8988T (cell line): ENCODE measurements at places on chromosomes 7 and 10.

DNA sequence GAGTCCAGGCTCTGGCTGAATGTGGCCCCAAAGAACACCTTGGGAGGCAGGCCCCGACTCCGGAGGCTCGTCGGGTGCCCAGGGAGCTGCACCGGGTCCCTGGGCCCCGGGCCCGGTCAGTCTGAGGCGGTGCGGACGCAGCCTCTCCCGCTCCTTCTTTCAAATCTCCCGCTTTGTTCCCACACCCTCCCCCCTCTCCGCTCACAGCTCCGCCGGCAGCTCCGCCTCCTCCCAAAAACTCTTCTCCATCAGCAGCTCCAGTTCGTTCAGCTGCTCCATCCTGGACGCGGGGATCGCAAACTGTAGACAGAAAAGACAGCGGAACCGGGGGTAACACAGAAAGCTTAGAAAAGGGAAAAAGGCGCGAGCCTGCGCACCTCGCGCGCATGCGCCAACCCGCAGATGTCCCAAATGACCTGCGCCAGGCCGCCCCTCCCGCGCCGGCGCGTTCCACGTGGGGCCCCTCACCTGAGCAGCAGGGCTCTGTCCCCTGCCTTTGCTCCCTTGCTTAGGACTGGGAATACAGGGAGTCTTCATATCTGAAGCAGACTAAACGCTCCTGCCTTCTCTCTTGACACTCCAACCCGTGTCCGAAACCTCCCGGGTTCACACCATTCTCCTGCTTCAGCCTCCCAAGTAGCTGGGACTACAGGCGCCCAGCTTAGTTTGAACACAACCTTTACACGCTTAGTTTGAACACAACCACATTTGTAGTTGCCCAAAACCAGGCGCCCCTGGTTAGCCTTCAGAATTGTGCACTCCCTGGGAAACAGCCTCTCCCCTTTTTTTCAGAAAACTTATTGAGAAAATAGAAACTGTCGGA is at the start of gene DNA2:
DNA2 (minus strand) TSS at position 388 of the 823 bp plus-strand sequence; CDS start at position 279, 109 bp downstream.
- DNase-seq: peak; percentile 88

DNA sequence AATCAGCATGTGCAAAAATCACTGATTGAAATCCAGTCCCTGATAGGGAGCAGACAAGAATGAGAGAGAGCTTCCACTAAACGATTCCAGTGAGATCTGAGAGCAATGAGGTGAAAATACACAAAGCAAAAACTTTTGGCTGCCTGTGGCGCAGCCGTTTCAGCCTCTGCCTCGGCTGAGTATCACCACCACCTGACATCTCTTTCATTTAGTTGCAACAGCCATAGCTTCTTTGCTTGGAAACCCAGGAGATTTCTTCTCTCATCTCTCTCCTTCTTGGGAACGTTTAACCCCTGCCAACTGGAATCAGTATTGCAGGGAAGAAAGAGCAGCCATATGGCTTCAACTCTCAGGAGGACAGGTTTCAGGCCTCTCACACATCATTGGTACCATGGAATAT is 237.3 kb upstream of the AGK start:
- no peak for DNase-seq

- DNase-seq: no peak
Observed at GRCh38 chr10:71921324-71922027, 42.7 kb upstream of the CHST3 start.

DNA sequence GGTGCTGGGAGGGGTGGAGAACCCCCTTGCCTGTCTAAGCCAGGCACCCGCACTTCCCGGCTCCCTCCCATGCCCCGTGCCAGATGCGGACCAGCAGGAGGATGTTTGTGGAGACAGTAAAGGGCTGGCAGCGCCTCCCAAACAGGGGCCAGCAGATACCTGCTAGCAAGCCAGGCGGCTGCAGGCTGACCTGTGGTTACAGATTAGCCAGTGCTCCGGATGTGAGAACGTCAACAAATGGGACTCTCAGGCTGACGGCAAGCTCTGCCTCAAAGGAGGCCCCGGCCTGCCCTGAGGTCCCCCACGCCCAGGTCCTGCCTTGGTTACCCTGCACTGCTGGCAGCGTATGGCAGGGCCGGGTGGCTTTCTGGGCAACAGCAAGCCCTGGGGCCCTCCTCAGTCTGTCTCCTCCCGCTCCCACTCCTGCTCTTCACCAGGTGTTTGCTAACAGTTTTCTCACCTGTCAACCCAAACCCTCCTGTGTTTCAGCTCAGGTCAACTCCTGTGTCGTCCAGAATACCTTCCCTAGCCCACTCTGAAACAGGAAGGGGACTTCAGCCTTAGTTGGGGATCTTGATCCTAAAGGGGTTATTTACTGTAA is 85.4 kb downstream of the NEURL1 start:
- DNase-seq: no peak

- no peak for DNase-seq
Observed at GRCh38 chr7:128124786-128125185, 93.5 kb upstream of the LRRC4 start.

DNA sequence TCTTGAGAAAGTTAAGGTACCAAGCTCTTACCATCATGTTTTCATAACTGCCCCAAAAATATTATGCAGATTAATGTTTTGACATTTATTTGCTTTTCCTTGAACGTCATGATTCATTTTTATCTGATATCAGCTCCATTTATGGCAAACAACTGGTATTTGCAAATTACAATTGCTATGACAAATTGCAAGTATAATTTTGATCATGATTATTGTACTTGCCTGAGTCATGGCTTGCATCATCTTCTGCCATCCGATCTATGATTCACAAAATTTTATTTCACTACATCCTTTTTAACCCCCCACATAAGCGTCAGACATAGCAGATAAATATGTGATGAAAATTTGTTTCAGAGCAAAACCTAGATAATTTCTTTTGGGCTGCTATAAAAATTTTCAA is 155.0 kb downstream of the STK31 start:
- DNase-seq: no peak

GRCh38 chr10:31822616-31823318 is 105.9 kb downstream of the ARHGAP12 start:
- DNase-seq: no peak

GRCh38 chr7:44224080-44224973 is 23.5 kb downstream of the YKT6 start:
- no peak for DNase-seq

GRCh38 chr7:101563943-101564777 is 64.9 kb downstream of the MYL10 start:
- no peak for DNase-seq

- DNase-seq: no peak
Observed at GRCh38 chr7:157357129-157358040, 20.6 kb downstream of the DNAJB6 start.

- DNase-seq: no peak
Observed at GRCh38 chr7:157310676-157311185, 26.1 kb upstream of the DNAJB6 start.

DNA sequence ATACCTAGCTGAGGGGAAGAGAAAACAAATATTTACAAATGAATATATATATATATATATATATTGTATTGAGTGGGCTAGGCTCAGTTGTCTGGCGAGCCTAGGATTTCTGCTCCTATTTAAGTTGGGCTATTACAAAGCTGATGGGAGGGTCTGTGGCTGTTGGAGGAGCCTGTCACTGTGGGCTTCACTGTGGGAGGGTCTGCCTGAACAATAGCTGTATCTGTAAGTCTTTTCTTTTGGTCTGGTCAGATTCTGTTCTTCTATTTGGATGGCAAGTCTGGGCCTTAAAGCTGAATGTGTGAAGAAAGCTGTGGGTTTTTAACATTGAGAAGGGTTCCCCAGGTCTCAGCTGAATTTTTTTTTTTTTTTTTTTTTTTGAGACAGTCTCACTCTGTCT is 220.6 kb upstream of the LYZL1 start:
- no peak for DNase-seq

DNA sequence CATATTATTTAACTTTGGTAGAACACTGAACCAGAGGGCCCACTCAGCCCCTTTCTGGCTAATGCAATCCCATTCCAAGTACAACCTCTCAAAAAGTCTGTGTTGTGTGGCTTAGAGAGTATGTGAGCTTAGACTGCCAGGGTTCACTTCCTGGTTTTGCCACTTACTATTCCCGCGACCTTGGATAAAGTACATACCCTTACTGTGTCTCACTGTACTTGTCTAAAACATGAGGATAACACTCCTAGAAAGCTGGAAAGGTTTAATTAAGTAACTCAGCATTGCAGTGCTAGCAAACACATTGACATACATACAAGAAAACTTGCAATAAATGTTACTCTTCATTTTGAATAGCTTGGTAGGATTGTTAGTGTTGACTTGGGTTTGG is 215.8 kb downstream of the CHCHD3 start:
- DNase-seq: no peak

DNA sequence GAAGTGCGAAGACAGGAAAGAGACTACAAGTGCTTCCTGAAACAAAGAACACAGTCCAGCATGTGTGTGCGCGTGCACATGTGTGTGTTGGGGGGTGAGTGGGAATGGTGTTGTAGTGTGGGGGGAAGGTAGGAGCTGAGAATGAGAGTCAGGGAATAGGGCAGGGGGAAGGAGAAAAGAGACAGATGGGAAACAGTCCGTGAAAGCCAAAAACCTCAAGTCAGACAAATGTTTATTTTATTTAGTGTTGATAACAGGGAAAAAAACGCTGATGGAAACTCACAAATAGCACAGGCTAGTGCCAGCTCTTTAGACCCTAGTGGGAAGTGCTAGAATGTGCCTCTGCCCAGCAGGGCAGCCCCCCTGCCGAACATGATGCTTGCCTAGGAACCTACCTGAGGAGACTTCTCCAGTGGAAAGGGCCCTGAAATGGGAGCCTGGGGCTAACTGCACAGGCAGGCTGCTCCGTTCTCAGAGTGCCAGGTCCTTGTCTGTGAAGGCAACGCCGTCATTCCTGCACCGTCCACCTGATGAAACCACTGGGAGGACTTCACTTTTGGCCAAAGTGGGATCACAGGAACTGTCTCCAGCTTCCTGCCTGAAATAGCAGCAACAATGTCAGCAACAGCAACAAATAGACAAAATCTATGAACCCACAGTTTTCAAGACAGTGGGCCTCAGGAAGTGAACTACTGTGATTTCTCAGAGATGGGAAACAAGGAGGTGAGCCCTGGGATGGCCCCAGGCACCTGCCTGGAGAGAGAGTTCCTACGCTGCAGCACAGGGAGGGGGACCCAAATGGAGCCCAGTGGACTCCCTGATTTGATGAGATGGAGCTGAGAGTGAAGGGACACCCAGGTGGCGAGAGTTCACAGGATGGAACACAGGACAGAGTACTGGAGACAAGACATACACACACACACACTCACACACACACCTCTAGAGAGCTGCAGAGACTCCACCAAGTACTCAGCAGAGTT is 379.7 kb downstream of the RPS24 start:
- no peak for DNase-seq

GRCh38 chr7:20560325-20561180 is 54.9 kb upstream of the ABCB5 start:
- DNase-seq: no peak

DNA sequence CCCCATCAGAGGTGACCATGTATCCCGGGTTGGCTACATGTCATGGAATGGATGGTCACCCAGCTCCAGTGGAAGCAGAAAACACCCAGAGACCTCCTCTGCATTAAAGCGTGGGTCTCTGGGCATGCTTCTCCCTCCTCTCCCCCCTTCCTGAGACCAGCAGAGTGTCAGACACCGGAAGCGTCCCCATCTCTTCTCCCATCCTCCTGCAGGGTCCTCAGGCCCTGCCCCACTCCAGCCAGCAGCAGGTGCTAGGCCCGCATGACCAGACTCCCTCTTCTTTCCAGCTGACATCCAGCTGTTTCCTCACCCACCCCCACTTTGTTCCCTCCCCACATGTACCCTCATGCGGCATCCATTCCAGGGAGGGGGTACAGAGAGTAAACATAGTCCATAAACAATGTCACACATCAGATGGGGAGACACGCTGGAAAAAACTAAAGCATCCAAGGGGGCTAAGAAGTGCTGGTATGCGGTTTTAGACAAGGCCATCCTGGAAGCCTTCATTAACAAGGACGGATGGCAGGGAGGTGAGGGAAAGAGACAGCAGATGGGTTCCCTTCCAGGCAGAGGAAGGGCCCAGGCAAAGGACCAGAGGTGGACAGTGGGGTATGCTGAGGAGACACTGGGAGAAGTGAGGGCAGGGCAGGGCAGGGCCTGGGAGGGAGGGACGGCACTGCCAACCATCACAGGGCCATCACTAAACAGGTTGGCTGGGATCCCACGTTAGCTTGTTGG is 12.5 kb upstream of the SLC18A3 start:
- no peak for DNase-seq

- DNase-seq: no peak
Observed at GRCh38 chr7:133789974-133790373, 337.2 kb upstream of the LRGUK start.

- DNase-seq: no peak
Observed at GRCh38 chr7:8157296-8157695, 104.7 kb downstream of the ICA1 start.

GRCh38 chr10:125192620-125193019 is 32.3 kb upstream of the CTBP2 start:
- no peak for DNase-seq
